ENCODE measurements at places on chromosomes 16 and 17.

- no peak for DNase-seq
Measured at GRCh38 chr17:9487406-9487805, 88.2 kb downstream of the STX8 start.

DNA sequence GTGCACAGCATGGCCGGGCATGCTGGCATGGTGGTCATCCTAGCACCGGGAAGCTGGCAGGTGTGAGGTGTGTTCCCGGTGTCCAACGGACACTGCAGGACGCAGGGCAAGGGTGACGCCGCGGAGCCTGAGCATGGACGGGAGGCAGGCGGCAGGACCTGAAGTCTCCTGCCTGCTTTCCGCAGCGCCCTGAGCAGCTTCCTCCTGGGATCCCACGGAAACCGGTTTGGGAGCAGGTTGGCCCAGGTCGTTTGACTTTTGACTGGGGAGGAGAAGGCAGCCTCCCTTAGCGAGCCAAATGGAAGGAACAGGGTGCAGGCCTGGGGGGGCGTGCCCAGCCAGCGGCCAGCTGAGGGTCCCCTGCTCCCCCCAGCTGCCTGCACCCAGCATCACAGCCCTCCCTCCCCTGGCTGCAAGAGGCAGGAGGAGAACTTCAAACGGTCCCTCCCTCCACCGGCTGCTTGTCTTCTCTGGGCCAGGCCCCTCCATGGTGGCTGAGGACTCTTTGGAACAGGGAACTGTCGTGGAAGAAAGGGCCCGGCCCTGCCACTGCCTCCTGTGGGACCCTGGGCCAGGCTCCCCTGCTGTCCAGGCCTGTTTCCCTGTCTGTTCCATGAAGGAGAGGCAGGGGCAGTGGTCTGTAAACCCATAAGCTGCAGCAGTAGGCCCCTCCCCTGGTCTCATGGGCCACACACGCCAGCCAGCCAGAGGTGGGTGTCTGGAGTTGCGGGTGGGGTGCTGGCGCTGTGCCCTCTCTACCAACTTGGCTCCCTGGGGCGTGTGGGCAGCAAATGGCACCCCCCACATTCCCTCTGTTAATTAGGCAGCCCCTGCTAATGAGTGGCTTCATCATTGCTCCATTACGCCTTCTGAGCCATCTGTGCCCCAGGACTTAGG is 7.8 kb upstream of the ADGRG1 start:
- DNase-seq, result no peak

GRCh38 chr16:67930678-67931211 is 917 bp downstream of the CTRL start:
- no peak for DNase-seq

DNA sequence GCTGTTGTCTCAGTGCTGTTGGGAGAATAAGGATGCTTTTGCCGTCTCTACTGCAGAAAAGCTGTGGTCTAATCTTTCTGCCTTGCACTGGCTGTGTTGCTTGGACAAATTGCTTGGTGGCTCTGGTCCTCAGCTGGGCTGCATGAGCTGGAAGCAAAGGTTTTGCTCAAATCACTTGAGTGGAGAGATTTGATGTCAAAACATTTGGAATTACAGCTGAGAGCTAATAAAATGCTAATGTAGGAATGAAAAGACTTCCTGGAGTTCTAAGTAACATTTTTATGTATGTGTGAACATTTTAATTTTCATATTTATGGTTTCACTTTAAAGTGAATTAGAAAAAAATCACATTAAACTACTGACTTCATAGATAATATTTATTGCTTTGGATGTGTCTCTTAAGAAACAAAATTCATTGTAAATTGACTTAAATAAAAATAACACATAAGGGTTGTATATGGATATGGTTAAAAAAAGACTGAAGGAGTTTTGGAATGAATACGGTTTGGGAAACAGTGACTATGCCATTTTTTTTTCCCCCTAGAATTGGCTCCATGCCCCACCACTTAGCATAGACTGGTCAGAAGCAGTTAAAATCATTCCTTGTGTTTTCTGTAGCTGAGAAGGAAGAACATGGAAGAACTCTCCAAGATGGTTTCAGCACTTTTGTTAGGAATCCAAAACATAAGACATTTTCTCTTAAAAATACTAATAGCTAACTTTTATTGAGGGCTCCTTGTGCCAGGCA is 39.2 kb upstream of the FAM20A start:
- DNase-seq, result no peak

DNA sequence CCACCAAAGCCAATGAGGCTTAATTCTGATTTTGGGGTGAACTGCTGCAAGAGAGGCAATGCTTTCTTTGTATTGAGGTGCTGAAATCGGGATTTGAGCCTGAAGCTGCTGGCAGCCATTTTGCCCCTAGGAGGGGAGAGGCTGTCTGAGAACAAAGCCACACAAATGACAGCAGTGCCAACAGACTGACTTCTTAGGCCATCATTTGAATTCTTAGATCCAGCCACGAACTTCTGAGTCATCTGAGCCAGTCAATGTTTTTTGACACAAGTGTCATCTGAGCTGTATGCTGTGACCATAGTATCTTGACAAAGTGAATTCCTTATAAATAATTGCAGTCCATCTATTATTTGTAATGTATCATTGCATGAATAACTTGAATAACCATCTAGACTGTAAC is 29.0 kb downstream of the HYDIN start:
- no peak for DNase-seq

DNA sequence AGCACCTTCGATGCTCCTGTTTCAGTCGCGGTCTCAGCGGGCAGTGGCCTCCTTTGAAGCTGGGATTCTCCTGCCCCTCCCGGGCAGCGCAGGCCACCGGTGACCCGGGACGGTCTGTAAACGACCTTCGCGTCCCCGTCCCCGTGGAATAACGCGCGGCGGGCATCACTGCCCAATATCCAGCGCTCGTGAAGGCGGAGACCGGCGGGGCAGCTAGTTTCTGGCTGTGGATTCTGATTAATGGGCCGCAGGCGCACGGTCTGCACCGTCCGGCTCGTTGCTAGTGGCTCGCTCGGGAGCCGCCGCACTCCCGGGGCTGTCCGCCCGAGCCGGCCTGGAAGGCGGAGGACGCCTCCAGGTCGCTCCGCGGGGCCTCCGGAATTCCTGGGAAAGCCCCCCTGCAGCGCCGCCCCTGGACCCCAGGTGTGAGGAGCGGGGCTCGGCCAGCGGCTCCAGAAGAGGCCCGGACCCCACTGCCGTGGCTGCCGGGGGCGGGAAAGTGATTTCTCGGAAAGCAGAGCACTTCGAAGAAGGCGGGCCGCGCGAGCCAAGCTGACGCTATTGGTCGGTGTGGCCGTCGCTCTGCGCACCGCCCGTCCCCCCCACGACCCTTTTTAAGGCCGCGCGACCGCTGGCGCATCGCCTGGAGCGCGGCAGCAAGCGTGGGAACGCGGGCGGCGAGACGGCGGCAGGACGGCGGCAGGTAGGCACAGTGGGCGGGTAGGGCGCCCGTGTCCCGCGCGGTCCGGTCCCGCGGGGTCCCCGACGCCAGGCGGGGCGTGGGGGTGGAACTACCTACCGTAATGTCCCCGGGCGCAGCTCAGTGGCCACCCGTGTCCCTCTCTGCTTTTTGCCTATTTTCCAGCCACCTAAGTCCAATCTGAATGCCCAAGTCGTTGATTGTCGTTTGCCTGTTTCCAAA is at the start of gene IRF8:
TSS of gene IRF8 (plus strand) at position 642 of the 922 bp plus-strand sequence. CDS start 3,854 bp downstream, outside the sequence.
- DNase-seq, result no peak
